ENCODE measurements at places on chromosomes 11 and 22.

DNA sequence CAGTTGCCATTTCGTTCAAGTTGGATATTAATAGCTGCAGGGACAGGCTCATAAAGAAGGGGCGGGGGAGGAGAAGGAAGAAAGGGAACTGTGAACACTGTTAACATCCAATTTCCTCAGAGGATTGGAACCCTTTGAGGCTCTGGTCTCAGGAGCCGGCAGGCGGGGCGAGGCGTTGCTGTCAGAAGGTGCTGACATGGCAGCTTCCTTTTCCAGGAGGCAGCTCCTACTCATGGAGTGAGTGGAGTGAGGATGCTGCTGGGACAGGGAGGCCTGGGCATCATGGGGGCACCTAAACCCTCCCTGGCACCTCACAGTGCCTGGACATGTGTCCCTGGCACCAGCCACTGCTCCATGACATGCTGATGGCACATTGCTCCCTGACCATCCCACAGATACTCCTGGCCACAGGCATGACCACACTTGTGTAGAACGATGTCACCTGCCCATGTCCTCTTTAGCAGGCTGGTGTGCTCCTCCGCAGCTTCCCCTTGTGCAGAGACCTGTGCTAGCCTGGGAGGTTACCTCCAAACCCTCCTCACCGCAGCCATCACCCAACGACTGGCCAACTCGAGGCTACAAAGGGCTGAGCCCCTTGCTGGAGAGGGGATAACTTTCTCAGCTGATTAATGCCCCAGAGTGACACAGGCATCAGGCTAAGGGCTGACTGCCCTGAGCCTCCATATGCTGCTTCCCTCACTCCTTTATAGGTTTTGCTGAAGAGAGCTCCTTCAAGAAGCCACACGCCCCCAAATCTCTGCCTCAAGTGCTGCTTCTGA, 79.6 kb upstream of the NECTIN1 start:
- DNase-seq = no peak

DNA sequence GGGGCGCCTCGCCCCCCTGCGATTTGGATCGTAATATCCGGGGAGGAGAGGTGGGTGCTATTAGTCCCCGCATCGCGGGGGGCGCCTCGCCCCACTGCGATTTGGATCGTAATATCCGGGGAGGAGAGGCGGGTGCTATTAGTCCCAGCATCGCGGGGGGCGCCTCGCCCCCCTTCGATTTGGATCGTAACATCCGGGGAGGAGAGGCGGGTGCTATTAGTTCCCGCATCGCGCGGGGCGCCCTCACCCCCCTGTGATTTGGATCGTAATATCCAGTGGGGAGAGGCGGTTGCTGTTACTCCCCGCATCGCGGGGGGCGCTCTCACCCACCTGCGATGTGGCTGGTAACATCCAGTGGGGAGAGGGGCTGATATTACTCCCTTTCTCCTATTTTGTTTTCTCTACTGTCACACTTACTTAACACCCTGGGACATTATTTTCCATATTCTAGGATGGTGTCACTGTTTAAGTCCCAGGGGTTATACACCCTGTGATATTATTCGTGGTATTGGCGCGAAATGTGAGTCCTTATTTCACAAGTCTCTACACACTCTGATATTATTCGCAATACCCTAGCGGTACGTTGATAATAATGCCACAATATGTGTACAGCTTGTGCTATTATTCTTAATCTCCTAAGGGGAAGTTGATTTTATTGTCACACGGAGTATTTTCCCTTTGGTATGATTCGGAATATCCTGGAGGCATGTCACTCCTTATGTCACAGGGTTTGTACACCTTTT, 57.8 kb upstream of the ALDH3B2 start:
- no peak for DNase-seq

- no peak for DNase-seq
Observed at GRCh38 chr22:30821863-30822215, 127.2 kb downstream of the OSBP2 start.

GRCh38 chr22:23113847-23114720, 27.7 kb downstream of the RSPH14 start:
- no peak for DNase-seq

DNA sequence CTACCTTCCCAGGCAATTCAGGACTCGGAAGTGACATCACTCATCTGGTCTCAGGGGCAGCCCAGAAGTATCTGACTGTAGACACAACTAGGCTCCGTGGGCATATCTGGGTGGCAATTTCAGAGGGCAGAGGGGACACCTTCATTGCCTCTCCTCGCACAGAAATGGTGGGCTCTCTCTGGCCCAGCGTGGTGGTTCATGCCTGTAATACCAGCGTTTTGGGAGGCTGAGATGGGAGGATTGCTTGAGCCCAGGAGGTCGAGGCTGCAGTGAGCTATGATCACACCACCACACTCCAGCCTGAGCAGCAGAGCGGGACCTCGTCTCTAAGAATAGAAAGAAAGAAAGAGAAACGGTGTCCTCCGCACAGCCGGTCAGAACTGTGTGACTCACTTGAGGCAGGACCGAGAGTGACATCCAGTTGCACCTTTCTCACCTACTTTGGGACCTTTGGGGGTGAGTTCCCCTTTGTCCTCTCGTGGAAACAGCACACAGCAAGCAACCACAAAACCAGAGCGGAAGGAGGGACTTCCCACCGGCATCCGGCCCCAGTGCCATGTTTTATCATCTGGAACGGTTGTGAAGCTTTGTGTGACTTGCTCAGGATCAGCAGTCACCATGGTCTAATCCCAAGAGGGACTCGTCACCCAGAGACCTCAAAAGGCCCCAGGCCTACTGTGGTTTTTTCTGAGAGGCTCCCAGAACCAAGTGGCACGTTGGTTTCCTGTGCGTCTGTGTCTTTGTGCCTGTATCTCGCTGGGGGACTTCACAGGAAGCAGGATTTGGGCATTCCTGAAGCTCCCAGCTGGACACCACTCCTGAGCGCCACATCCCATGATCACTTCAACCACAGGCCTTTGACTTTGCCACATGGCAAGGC, 38.4 kb upstream of the EMID1 start:
- no peak for DNase-seq

DNA sequence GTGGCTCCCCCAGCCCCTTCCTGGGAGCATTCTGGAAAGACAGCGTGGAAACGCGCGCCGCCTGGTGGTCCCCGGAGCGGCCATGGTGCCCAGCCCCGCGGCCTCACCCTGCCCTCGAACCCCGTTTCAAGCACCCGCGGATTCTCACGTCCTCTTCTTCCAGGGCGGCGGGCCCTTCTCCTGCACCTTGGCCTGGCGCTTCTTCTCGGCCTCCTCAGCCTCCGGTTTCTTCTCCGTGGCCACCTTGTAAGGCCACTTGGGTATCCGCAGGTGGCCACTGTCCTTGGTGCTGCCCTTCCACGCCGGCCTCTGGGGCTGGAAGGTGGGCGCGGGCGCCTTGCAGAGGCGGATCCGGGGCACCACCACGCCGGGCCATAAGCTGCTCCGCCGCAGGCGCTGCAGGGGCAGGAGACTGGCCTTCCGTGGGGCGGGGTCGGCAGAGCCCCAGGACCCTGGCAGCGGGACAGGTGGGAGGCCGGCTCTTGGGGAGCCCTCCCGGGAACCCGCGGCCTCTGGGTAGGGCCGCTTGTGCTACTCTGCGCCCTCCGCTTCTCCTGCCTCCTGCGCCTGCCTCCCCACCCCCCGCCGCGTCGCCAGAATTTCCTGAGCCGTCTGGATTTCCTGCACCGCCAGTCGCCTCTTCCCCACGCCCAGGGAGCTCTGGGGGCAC, 83.4 kb downstream of the TRIM51G start:
- no peak for DNase-seq

DNA sequence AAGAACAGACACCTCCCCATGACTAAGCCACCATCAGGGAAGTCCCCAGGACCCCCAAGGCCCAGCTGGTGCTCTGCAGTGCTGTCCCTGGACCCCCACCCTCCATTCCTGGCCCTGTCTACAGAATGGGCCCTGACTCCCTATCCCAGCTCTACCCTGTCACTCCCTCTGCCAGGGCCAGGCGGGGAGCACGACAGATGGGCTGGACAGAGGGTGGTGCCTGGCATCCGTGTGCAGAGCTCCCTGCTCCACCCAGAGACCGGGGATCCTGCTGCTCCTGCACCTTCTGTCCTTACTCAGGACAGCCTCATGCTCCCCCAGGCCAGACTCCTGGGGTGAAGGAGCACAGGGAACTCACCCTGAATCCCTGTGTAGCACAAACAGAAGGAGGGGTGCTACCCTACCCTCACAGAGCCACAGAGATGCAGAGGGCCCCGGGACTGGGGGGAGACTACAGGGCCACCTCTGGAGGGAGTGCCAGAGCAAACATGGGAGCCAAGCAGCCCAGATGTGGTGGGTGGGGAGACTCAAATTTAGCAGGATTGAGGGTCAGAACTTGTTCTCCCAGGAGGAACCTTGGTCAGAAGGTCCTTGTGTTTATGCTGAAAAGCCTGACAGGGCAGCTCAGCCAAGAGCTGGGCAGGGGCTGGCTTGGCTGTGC, 2.0 kb downstream of the ARVCF start:
- no peak for DNase-seq

DNA sequence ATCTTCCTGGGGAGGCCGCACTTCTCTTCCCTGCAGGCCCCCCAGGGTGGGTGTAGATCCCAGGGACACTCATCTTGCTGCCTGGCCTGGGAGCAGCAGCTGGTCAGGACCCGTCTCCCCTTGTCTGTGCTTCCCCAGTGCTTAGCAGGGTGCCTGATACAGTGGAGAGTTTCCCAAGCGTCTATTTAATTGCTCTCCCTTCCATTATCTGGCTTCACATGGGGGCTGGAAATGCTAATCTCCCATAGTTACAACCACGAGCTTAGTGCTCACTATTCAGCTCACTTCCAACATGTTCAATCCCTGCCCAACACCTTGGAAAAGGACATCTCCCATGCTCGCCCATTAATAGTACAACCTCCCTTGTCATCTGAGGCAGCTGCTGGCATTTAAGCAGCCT, 100.5 kb downstream of the DSCAML1 start:
- DNase-seq = peak; percentile 45

DNA sequence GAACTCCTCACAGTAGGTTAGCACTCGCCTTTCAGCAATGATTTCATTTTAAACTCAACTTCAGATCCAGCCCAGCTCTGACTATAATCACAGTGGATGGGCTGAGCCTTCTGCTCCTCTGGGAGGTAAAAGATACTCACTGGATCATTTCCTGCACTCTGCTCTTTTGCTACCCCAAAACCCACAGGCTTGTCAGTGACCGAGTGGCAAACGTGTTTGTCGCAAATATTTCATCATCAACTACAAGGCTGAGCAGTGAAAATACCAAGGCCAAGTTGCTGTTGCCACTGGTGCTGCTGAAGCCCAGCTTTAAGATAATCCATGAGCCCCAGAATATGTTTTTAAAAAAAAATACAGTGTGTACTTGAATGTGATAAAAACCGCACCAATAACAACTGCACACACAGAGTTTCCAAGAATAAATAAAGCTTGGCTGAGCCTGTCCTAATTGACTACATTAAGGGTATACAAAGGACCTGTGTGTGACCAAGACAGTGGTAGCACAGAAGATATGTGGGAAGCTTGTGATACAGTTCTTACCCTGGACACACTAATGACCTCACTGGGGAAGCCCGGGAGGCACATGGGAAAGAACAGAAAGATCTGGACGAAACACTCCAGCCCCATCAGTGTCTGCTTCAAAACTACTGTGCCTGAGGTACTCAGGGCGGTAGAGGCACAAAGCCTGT, 41.3 kb downstream of the ABTB2 start:
- DNase-seq = no peak

DNA sequence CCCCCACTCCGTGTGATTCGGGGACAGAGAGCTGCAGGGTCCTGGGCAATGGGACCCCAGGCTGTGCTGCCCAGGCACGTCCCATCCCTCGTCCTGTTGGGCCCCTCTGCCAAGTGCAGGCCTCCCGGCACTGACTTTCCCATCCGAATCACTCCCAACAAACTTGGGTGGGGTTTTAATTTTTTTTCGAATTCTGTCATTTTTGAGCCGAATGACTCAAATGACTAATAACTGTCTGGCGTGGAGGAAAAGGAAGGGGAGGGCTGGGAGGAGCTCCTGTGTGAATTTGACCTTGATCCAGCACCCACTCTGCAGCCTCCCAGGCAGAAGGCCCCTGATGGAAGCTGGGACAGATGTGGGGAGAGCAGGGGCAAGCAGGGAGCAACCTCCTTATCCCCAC, 1173.2 kb downstream of the BRD1 start:
- DNase-seq = no peak

DNA sequence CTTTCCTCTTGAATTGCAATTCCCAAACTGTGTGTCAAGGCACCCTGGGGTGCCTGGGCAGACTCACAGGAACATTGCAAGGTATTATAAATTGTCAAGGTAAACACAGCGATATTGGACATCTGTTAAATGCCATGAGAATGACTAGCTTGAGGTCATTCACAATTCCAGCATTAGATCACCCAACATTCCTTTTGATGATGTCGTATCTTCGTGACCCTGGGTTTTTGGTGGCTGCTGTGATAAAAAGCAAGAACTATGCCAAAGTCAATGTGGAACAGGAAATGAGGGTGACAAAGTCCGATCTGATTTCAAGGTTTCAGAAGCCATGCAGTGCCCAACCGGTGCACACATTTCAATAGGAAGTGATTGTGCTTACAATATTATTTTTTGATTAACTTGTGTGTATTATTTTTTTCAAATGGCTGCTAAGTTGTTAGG, 458.4 kb downstream of the MIAT start:
- DNase-seq = no peak

GRCh38 chr11:121741351-121741760, 288.6 kb upstream of the SORL1-AS1 start:
- DNase-seq = no peak

- DNase-seq = no peak
Observed at GRCh38 chr11:113689768-113690618, 16.1 kb downstream of the TMPRSS5 start.

All from NCI-H774 (cell line).